ENCODE measurements at places on chromosomes 11 and 22.
A peak's percentile ranks its signal among the peaks of the same experiment; 100 is the strongest.

GRCh38 chr11:64559351-64560138 lies 31.5 kb upstream of the SLC22A12 start:
- DNase-seq, result no peak

GRCh38 chr11:28965819-28966218 lies 857.6 kb downstream of the METTL15 start:
- DNase-seq, result no peak

DNA sequence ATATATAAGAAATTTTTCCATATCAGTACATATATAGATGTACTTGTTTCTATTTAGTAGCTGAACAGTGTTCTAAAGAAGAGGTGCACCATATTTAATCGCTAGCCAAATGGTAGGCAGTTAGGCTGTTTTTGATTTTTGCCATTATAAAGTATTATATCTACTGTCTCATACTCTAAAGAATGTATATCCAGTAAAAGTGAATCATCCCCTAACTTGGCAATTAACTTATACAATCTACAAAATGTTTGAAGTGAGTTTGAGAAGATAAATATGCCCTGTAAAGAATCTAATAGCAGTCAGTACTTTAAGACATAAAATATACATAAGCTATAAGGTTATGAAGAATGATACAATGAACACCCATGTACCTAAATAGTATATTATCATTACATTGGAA lies 291.5 kb downstream of the SWAP70 start:
- no peak for DNase-seq

DNA sequence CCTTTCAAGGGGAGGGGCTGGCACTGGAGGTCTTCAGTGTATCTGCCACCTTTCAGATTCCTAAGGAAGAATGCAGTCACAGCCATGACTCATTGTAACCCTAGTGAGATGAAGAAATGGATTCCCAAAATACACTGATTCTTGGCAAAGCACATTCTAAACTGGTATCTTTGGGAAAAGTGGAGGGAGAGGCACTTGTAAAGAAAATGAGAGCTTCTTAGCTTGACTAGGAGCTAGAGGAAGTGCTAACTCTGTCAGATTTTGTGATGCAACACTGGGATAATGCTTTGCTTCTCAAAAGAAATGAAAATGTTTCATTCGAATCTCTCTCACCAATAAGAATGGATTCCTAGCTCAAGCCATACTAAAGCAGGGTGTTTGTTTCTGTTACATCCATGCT lies 14.3 kb downstream of the NRIP3 start:
- peak; percentile 38 for DNase-seq

- no peak for DNase-seq
These were observed 154.2 kb downstream of the CEP164 start for GRCh38 chr11:117481885-117482284.

GRCh38 chr11:86063536-86063935 lies 5.3 kb downstream of the PICALM start:
- peak; percentile 43 for DNase-seq

DNA sequence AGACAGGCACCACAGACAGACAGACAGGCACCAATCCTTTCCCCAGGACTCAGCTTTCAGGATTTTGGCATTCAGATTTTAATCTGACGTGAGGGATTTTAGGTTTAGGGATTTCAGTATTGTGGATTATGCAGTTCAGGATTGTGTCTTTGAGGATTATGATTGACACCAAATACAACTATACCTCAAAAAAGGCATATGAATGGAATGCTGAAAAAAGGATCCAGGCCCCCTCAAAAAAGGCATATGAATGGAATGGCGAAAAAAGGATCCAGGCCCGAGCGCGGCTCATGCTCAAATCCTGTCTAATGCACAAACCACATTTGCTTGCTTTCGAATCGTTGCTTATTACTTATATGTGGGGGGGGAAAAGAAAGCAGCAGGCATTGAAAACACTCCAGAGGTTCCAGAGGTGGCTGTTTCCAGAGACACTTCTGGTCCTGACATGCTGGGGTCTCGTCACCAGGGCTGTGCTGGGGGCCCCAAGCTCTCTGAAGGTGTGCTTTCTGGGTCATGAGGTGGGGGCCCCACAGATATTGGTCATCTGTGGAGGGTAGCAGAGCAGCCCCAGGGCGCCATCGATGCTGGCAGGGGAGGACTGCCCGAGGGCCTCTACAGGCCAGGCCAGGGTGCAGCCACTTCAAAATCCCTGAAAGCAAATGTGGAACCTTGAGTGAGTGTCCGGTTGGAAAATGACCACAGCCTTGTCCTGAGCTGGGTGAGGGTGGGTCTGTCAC lies 16.8 kb upstream of the OSBPL5 start:
- no peak for DNase-seq

GRCh38 chr11:115515647-115516395 lies 11.6 kb upstream of the CADM1 start:
- DNase-seq, result no peak

Measured in HS-5 (cell line).